ENCODE measurements at places on chromosomes 7 and 10.

DNA sequence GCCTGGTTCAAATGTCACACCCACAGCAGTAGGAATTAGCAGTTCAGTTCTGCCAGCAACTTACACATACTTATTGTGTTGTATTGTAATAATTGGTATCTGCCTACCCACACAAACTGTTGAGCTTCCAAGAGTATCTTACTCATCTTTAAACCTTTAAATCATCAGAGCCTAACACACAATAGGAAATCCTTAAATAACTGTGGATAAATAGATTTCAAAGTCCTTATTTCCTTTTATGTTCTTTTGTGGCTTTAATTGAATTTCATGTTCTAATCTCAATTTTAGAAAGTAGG is 3.9 kb downstream of the CASD1 start:
- no peak for DNase-seq

GRCh38 chr10:78891741-78892140 is 177.0 kb upstream of the ZMIZ1 start:
- DNase-seq = no peak

DNA sequence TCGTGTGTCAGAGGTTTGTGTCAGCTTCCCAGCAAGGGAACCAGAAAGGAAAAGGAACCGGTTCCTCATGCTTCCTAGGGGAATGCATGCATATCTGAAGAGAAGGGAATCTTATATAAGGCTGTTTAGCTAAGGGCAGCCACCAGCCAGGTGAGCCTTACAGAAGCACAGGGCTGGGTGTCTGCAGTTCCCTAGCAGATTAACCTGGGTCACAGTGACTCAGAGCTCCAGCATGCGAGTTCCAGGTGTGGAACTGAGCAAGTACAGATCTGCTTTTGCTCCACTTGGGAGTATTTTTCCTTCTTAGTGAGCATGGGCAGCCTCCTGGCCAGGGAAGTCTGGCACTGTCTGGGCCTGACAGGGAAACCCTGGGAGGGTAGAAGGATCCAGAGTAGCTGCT is 957 bp upstream of the ANKRD2 start:
- no peak for DNase-seq

DNA sequence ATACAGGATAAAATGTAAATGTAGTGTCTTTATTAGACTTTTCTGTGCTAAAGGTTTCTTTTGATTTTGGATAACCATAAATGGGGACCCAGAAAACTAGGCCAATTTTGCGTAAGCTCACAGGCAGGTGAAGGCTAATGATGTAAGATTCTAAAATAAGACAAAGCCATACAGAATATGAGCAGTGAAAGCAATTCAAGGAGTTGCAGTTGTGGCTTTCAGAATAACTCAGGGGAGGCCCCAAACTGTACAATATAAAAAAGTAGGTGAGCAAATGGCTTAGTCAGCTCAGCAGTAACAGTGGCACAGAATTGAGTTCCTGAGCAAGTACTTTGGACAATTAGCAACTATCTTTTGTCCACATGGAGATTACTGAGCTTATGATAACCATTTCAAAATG is 81.7 kb upstream of the NRP1 start:
- DNase-seq = no peak

DNA sequence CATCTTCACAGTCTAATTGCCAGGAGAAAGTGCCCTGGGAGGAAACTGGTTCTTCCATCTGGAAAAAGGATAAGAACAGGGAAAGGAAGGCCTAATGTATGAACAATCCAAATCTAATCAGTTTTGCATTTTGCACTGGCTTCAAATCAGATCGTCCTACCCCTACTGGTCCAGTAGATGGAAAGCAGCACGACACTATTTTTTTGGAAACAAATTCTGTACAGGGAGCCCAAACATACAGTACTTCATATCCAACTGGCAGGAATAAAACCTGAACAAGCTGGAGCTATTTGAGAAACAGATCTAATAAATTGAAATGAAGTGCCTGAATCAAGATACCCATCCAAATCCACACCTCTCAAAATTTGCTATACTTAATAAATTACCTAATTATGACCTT is 36.5 kb downstream of the ETV1 start:
- no peak for DNase-seq

DNA sequence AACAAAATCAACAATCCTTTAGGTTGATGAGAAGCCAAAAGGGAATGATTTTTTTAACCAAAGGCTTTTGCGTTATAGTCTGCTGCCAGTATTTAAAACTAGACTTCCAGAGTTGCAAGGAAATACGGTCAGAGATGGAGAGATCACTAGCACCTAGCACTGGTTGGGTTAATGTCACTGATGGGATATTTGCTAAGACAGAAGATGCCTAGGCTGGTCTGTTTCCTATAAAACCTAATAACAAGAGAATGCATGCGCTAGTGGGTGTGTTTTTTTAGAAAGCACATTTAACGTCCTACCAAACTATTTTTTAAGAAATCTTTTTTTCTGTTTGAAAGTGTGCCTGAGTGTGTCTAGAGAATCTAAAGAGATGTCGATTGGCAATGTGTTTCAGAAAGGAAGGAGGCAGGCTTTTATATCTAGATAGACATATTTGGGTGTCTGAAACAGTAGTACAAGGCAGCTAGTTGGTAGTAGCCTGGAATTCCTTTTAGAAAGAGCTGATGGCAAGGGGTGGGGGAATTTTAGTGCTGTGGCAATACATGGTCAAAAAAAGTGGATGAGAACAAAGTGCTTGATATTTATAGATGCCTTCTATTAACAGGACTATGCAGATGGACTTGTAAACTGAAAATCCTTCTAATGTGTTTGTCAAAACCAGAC is 863 bp downstream of the CALD1 start:
- DNase-seq = no peak

- DNase-seq = no peak
These were observed 183.9 kb downstream of the WNT2 start for GRCh38 chr7:117138981-117139380.

DNA sequence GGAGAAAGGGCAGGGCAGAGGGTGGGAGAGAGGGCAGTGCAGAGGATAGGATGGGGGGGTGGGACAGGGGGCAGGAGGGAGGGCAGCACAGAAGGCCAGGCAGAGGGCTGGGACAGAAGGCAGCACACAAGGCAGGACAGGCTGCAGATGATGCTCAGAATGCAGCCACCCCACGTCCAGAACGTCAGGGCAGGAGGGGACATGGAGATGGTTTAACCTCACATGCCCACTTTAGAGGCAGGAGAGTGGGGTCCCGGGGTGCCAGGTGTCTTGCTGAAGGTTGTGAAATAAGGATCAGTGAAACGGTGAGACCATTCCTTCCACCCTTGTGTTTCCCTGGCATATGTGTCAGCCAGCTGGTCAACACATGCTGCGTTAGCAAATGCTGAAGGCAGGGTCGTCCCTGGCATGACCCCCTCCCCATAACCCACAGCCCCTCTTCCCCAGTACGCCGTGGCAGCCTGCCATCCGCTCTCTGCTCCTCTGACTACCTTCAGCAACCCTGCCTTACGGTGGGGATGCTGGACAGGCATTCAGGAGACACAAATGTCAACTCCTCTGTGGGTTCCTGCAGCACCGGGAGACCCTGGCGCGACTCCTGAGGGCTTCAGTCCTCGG is 592.1 kb downstream of the DNAJB6 start:
- DNase-seq = no peak

- DNase-seq = no peak
These were observed 215.0 kb downstream of the PHF14 start for GRCh38 chr7:11188529-11189310.

GRCh38 chr7:83819911-83820310 is 171.0 kb upstream of the SEMA3E start:
- DNase-seq = no peak

DNA sequence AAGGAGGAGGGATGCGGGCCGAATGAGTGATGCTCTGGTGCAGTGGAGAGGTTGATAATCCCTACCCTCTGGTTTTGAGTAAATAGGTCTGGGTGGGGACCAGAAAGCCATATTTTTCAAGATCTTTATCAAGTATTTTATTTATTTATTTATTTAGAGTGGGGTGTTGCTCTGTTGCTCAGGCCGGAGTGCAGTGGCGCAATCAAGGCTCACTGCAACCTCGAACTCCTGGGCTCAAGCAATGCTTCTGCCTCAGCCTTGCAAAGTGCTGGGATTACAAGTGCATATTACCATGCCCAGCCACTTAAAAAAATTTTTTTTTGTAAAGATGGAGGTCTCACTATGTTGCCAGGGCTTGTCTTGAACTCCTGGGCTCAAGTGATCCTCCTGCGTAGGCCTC is 21.6 kb downstream of the SVIL start:
- no peak for DNase-seq

GRCh38 chr10:8114741-8115617 is 60.5 kb downstream of the GATA3 start:
- no peak for DNase-seq

- peak; percentile 31 for DNase-seq
These were observed 31.6 kb upstream of the LEP start for GRCh38 chr7:128209229-128210035.

GRCh38 chr7:22802426-22802825 is 20.2 kb downstream of the TOMM7 start:
- DNase-seq = no peak

- DNase-seq = no peak
These were observed 64.2 kb downstream of the NKX6-2 start for GRCh38 chr10:132721725-132722124.

- no peak for DNase-seq
These were observed 91.9 kb downstream of the FAM171A1 start for GRCh38 chr10:15279236-15279635.

- DNase-seq = no peak
These were observed 51.2 kb downstream of the PDE1C start for GRCh38 chr7:32018845-32019578.

DNA sequence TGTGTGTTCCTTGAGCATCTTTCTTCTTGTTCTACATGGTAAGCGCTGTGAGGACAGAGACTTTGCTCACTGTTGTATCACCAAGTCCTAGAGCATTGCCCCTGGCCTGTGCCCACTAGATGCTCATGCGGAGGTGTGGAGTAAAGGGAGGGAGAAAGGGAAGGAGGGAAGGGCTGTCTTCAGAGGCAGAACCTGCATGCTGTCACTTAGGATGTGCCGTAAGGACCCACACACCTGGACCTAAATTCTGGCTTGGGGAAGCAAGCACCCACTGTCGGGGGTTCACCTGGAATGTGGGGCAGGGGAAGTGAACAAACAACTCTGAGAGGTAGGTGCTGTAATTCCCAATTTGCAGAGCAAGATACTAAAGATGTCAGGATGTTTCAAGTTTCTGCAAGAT is 129.5 kb downstream of the PTPN20 start:
- no peak for DNase-seq
